ENCODE measurements at places on chromosomes 2 and 18.
A peak's percentile ranks its signal among the peaks of the same experiment; 100 is the strongest.

DNA sequence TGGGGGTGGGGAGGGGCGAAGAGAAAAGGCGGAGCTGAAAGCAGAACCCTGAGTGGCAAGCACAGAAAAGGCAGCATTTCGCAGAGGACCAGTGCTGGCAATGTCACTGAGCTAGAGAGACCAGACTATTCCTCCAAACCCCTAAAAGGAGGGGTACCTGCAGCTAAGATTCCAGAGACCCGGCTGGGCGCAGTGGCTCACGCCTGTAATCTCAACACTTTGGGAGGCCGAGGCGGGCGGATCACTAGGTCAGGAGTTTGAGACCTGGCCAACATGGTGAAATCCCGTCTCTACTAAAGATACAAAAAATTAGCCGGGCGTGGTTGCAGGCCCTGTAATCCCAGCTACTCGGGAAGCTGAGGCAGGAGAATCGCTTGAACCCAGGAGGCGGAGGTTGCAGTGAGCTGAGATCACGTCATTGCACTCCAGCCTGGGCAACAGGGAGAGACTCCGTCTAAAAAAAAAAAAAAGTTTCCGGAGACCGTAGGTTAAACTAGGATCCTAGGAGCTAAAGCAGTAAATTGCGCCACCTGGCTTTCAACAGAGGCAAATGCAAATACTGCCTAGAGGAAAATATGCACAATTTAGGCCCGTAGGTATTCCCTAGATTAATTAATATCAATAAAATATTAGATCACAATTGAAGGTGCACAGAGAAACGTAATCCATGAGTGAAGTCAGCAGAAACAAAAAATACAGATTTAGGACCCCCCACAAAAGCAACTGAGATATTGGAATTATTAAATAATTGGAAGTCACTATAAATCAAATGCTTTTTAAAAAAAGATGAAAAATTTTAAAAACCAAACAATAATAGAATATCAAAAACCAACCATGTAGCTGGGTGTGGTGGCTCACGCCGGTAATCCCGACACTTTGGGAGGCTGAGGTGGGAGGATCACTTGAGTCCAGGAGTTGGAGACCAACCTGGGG, 4.9 kb downstream of the UCN start:
- peak; percentile 73 for DNase-seq

DNA sequence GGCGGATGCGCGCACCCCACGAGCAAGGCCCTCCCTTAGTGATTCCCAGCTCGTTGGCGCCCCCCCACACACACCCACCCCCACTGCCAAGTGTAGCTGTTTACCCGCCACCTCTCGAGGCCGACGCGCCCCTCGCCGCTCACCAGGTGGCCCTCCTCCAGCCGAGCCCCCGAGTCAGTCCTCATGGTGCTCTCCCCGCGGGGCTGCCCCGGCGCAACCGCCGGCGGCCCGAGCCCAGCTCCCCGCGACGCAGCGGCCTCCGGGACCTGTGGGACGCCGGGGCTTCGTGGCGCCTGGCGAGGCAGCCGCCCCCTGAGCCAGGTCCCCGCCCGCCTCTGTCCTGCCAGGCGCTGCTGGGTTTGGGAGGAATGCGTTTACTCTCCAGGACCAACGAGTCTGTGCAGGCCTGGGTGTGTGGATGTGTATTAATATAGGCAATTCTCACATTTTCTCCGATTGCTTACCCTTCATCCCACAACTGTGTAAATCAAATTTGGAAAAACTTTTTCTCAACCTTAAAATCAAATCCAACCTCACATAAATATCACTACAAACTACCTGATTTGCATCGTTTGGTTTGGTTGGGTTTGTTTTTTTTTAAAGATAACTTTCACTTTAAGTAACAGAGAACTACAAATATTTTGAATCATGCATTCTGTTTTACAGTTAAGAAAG, at the start of gene TMEM237:
Gene TMEM237 (minus strand): TSS at position 288 of the 675 bp plus-strand sequence. CDS start 103 bp downstream, at position 185.
- no peak for DNase-seq

DNA sequence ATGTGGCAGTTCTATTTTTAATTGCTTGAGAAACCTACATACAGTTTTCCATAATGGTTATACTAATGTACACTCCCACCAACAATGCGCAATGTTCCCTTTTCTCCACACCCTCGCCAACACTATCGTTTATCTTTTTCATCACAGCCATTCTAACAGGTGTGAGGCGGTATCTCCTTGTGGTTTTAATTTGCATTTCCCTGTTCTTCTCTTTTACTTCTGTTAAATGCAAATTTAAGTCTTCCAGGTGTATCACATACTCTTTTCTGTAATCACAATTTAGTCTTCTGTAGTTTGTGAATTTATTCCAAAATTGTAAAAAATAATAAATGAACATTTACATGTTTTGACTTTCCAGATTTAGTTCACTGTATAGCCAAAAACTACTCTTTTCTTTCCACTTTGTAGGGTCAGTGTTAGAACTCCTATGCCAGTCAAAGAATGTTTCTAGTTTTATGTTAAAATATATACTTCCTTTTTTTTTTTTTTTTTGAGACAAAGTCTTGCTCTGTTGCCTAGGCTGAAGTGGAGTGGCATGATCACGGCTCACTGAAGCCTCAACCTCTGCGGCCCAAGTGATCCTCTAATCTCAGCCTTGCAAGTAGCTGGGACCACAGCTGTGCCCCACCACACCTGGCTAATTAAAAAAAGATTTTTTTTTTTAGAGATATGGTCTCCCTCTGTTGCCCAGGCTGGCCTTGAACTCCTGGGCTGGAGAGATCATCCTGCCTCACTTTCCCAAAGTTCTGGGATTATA, 15.4 kb upstream of the ACYP2 start:
- no peak for DNase-seq

DNA sequence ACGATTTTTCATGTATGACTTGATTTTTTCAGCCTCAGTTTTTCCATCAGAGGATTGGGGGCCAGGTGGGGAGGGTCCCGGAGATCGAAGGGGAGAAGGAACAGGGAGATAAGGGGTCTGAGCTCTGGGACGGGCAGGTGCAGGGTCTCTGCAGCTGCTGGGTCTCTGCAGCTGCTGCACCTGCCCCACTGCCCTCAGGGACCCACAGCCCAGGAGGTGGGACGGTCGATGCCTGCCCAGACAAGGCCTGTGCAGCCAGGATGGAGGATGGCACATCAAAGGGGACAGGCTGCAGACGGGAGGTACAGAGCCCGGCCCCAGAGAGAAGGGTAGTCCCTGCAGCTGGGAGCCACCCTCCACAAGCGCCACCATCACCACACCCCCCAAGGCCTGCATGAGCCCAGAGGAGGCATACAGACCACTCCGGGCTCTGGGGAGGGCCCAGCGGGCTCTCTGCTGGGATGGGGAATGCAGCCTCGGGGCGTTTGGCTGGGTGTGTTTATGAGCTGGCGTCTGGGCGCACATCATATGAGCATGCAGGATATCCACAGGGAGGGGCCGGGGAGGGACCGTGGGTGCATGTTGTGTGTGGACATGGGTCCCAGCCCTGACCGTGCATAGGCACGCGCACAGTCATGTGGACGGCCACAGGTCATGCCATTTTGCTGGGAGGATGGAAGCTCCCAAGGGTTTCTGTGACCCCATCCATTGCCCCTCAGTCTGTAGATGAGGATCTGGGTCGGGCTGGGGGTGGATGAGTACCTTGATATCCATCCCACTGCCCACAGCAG, 34.9 kb upstream of the GPC1 start:
- DNase-seq = no peak

DNA sequence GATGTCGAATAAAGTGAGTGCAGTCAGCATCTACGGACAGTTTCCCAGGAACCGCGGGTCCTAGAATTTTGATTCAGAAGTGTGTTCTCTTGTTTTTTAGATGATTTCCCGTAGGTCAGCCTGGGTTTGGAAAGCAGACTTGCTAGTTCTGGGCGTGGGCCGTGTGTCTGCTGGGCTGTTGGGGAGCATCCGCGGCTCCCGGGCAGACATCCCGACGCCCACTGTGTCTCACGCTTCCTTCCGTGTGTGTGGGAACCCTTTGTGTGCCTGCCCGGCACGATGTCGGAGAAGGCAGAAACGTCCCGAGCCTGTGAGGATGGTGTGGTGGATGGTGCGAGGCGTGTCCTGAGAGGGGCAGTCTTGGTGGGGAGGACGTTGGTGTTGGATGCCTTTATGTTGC, 18.4 kb downstream of the CTDP1 start:
- no peak for DNase-seq

DNA sequence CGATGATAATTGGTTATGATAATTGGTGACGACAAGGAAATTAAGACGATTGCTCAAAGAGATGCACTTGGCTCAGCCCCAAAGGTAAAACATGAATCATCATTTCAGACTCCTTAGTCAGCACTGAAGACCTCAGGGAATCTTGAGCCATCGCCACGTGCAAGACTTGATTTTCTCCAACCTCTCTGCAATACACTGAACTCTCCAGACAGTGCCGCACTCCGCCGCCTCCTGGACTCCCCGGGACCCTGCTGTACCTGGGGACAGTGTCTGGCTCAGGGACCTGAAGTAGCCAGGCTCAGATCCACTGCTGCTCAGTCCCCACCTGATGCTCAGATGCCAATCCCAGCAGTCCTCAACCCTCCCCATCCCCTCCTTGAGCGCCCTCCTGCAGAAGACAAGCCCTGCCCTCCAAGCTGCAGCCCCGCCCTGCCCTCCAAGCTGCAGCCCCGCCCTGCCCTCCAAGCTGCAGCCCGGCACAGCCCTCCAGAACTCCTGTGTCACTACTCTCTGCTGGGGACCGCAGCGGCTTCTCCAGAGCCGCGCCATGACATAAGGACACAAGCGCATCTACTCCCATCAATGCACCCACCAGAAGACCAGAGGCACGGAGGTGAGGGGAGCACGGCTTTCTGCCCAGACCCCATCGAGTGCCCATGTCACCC, 1.1 kb downstream of the TMEM18 start:
- DNase-seq = peak; percentile 88

- DNase-seq = peak; percentile 0
Measured at GRCh38 chr18:74252039-74252395, 39.7 kb downstream of the CYB5A start.

- DNase-seq = no peak
Measured at GRCh38 chr2:207338220-207338607, 172.5 kb upstream of the KLF7 start.

DNA sequence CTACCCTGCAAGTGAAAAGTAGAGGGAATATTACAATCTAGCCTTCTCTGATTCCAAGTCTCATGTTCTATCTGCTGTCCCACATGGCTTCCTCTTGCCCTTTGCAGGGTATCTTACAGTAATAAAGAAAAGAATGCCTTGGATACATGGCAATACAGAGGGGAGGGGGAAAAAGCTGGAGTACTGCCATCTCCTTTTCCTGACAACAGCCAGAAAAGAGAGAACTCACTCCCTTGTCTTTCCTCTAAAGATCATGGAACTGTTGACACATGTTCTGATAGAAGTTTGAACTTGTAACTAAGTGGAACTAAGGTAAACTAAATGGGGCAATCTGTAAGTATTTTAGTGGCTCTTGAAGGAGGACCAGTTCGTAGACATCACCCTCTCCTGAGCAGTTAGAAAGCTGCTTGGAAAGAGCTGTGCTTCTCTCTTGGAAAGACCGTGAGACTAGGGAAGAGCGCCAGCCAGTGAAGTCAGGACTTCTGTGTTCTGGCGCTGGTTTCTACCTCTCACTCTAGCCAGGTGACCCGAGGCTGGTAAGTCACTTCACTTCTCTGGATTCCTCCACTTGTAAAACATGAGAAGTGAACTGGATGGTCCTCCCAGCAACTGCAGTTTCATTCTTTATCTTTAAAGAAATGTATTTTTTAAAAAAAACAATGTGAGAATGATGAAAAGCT, 242.3 kb upstream of the FOSL2 start:
- DNase-seq = no peak

DNA sequence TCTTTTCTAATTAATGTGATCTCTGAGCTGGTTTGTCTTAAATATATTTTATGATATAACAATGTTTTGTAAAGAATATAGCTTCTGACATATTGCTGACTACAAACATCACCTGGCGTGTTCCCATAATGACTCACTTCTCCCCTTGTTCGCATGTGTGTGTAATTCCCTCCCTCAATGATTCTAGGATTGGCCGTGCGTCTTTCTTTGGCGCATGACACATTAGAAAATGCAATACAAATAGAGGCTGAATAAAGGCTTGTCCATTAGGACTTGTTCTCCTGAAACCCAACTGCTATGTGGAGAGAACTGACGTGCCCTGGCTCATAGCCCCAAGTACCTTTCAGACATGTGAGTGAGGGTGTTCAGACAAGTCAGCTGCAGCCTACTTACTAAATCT, 159.7 kb upstream of the CDH20 start:
- no peak for DNase-seq

GRCh38 chr18:26556573-26556972, 8.2 kb upstream of the KCTD1 start:
- DNase-seq = no peak

- no peak for DNase-seq
Measured at GRCh38 chr2:179511105-179511789, 246.6 kb upstream of the SESTD1 start.

GRCh38 chr2:117943013-117943672, 70.7 kb downstream of the CCDC93 start:
- no peak for DNase-seq

DNA sequence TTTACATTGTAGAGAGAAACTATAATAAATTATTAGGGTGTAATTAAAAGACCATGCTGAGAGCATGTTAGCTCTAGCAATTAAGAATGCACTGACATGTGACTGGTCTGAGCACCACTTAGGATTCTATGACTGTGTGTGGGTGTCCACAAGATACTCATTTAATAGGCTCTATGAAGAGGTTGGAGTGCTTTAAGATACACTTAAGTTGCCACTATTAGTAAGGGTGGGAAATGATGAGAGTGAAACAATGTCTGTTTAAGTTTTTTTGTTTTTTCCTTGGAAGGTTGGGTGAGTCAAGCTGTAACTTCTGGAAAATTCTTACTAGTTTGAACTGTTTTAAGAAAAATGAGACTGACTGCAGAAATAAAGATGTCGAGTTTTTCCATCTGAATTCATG, 1.8 kb upstream of the FAP start:
- peak; percentile 17 for DNase-seq

DNA sequence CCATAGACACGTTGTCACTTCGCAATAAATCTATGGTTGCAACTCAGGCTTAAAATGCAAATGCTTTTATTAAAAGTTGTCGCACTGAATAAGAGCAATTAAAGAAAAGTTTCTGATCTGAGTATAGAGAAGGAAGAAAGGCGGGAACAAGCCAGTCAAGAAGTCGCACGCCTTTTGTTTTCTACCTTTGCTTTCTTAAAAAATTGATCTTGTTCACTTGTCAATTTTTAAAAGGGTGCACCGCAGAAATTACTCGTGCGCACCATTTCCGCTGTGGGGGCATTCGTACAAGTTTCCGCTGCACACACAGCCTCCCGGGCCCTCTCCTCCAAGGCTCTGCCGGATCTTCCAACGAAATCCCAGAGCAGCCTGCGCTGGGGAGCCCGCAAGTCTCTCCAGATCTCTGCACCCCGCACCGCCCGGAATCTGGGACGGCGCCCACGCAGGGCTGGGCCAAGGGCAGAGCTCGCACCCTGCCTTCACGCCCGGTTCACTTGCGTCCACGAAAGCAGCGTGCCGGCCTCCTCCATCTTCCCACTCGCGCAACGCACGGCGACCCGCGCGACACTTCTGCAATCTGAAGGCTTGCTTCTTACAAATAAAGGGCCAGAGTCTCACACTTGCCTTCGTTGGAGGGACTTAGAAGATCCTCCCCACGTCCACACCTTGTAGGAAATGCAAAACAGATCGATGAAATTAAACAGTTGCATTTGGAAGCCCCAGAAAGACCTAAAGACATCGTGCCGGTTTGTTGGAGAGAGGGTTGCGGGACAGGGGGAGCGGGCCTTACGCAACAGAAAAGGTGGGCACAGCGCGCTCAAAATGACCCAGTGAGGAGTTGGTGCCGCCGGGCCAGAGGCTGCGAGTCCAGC, 2.6 kb upstream of the SALL3 start:
- no peak for DNase-seq

- no peak for DNase-seq
Measured at GRCh38 chr18:34495506-34495905, 214.6 kb upstream of the DTNA start.

- DNase-seq = no peak
Measured at GRCh38 chr18:21598726-21599584, 1.5 kb downstream of the ESCO1 start.

Measured in A172 (cell line).